ENCODE measurements at places on chromosomes 16 and 17. TPM values are rescaled to one million over a fixed set of nuclear protein-coding genes. Genes with fewer than 3 reads are reported as not detected.

Gene CCL4
- not detected for total RNA-seq

Gene OR3A3
- not detected for total RNA-seq

Gene CCL14
- total RNA-seq = not detected

Gene OR1F1
- total RNA-seq = 0.17 TPM

Gene CPHXL2
- not detected for total RNA-seq

Gene PRAC1
- not detected for total RNA-seq

Gene TGFB1I1
- total RNA-seq = 38.0 TPM

Gene ZFPM1
- total RNA-seq = 8.1 TPM

Gene MT1A
- 34.1 TPM for total RNA-seq

Gene MRPL58
- 75.1 TPM for total RNA-seq

Gene GRB7
- 4.8 TPM for total RNA-seq

Gene ERN1
- total RNA-seq = 3.8 TPM

Gene FKBP10
- 112 TPM for total RNA-seq

Gene CCL22
- 0.07 TPM for total RNA-seq

Gene SCIMP
- not detected for total RNA-seq

Gene MYLK3
- total RNA-seq = 0.14 TPM

Gene SLC5A10
- total RNA-seq = 0.26 TPM

Gene RPRML
- 0.63 TPM for total RNA-seq

Gene TNFSF13
- total RNA-seq = 0.70 TPM

Gene LDHD
- total RNA-seq = 0.55 TPM

Gene NOG
- total RNA-seq = 0.78 TPM

Gene FOXL1
- 2.0 TPM for total RNA-seq

Gene GPRC5B
- total RNA-seq = 34.0 TPM

Gene RTN4RL1
- 9.3 TPM for total RNA-seq

Gene ABCC12
- total RNA-seq = 0.05 TPM

Gene HEATR9
- not detected for total RNA-seq

Gene MT1E
- not detected for total RNA-seq

Gene CSH2
- not detected for total RNA-seq

Gene TMEM92
- total RNA-seq = 19.1 TPM

Gene P3H4
- total RNA-seq = 36.5 TPM

Gene CDH3
- total RNA-seq = 0.41 TPM

Gene NMRAL1
- 42.9 TPM for total RNA-seq

Gene CDRT4
- 0.32 TPM for total RNA-seq

Gene NEUROD2
- not detected for total RNA-seq
